ENCODE measurements at places on chromosomes 4 and X.

DNA sequence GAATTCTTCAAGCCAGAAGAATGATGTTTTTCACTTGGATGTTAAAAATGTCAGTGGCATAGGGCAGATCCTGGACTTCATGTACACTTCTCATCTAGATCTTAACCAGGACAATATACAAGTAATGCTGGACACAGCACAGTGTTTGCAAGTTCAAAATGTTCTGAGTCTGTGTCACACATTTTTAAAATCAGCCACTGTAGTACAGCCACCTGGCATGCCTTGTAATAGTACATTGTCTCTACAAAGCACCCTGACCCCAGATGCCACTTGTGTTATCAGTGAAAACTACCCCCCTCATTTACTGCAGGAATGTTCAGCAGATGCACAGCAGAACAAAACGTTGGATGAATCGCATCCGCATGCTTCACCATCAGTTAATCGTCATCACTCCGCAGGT, 11.9 kb downstream of the ZBTB49 start:
- DNase-seq, result no peak

DNA sequence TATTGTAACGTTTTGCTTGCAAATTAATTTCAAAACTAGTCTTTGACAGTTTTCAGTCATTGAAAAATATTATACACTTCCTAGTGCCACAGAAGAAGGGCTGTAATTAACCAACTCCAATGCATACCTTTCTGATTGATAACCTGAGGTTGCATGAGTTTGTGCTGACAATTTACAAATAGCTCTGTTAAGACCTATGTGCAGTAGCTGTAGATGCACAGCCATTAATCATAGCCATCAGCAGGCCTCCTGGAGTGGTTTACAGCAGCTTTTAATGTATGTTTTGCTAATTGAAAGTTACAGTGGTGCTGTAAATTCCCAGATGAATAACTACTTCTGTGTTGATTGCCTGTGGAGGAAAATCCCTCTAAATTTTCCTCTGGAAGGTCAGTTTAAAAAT, 758.1 kb downstream of the SH3BGRL start:
- no peak for DNase-seq

GRCh38 chrX:137058339-137059127, 24.7 kb upstream of the GPR101 start:
- DNase-seq, result no peak

GRCh38 chr4:155657985-155658680, 8.5 kb upstream of the GUCY1A1 start:
- no peak for DNase-seq

DNA sequence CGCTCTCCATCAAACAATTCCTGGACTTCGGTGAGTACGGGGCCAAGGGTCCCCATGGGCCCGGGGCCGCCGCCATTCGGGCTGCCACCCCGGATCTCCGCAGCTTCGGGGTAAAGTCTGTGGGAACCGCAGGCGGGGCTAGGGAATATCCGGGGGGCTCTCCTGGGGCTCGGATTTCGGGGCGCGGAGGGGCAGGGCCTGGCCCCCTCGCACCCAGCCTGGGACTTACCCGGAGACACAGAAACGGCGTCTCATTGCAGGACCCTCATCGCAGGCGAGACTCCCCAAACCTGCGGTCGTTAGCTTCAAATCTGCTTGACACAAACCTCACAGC, 413 bp downstream of the PDK3 start:
- DNase-seq, result peak; percentile 3

Measured in activated T-helper 1 cell treated with anti-CD3 and anti-CD28 coated beads, Interleukin-2, amount 50 U/mL, for 16 hours (primary cell).